ENCODE measurements at places on chromosomes 3 and 15.

- H3K27ac ChIP-seq: no peak overlapping the region
- no peaks in the 10 kb centered on the region for H3K27me3 ChIP-seq
- DNase-seq: no peak
- H3K4me1 ChIP-seq: peaks cover 34% of the 10 kb centered on the region
- no peak overlapping the region for H3K4me3 ChIP-seq
Observed at GRCh38 chr15:38701149-38701548, 136.5 kb upstream of the RASGRP1 start.

DNA sequence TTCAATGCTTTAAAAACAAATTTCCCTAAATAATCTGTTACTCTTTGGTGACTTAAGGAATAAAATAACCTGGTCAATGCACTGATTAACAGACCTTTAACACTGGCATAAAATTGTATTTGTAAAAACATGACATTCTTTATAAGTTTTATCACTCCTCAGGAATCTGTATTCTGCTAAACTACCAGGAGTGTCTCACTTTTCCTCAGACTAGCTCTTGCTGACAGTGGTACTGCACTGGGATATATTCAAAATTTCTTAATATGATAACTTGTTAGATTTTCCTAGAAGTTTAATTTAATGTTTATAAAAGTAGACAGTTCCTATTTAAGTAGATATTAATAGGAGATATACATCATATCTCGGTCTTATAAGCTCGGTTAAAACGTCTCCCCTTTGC, 363.4 kb upstream of the ARHGEF26 start:
- H3K27ac ChIP-seq: no peak overlapping the region
- H3K4me3 ChIP-seq: no peak overlapping the region

DNA sequence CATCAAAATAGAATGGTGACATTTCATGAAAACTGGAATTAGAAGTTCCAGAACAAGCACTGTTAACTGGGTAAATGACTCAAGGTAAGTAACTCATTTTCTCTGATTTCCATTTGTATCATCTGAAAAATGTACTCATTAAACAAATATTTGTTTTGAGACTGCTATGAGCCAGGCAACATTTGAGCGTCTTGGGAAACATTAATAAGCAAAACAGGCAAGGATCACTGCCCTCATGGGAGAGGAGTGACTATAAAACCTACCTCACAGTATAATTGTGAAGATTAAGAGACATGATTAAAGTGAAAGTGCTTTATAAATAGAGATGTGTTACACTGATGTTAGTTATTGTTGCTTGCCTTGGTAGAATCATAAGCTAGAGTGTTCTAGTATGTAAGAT, 711.8 kb upstream of the UBE2E2 start:
- H3K27me3 ChIP-seq: no peaks in the 10 kb centered on the region
- H3K27ac ChIP-seq: no peak overlapping the region
- no peak for DNase-seq
- H3K4me3 ChIP-seq: no peak overlapping the region

GRCh38 chr3:155581579-155581978, 163.3 kb downstream of the PLCH1 start:
- no peaks in the 10 kb centered on the region for H3K36me3 ChIP-seq
- peak; percentile 14 for DNase-seq
- H3K4me3 ChIP-seq: no peak overlapping the region

- H3K4me1 ChIP-seq: no peaks in the 10 kb centered on the region
- no peaks in the 10 kb centered on the region for H3K27me3 ChIP-seq
- H3K27ac ChIP-seq: no peak overlapping the region
- no peak overlapping the region for H3K4me3 ChIP-seq
Observed at GRCh38 chr3:167406876-167407492, 26.9 kb upstream of the ZBBX start.

GRCh38 chr3:58924578-58924977, 125.2 kb downstream of the CFAP20DC start:
- H3K27ac ChIP-seq: no peak overlapping the region
- no peaks in the 10 kb centered on the region for H3K27me3 ChIP-seq
- DNase-seq: no peak
- no peak overlapping the region for H3K4me3 ChIP-seq
- no peaks in the 10 kb centered on the region for H3K36me3 ChIP-seq

DNA sequence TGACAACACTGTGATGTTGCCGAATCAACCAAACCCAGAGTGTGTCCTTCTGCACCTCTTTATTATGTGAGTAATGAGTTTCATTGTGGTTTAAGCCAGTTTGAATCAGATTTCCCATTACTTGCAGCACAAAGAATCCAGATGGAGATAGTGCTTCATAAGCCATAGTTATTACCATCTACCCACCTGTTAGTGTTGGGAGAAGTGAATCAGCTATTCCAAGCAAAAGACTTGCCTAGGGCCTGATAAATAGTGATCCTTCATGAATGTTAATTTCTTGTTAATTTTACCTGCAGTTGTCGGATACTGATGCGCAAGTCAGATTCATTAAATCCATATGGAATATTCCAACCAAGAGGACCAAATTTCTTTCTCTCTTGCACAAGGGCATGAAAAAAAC, 21.7 kb upstream of the ASB14 start:
- H3K27ac ChIP-seq: no peak overlapping the region
- no peaks in the 10 kb centered on the region for H3K36me3 ChIP-seq
- H3K4me1 ChIP-seq: no peaks in the 10 kb centered on the region
- DNase-seq: no peak
- no peaks in the 10 kb centered on the region for H3K27me3 ChIP-seq

GRCh38 chr3:185746470-185746869, 78.4 kb downstream of the IGF2BP2 start:
- H3K4me3 ChIP-seq: no peak overlapping the region
- no peaks in the 10 kb centered on the region for H3K27me3 ChIP-seq
- H3K4me1 ChIP-seq: no peaks in the 10 kb centered on the region
- no peak for DNase-seq
- H3K27ac ChIP-seq: no peak overlapping the region

DNA sequence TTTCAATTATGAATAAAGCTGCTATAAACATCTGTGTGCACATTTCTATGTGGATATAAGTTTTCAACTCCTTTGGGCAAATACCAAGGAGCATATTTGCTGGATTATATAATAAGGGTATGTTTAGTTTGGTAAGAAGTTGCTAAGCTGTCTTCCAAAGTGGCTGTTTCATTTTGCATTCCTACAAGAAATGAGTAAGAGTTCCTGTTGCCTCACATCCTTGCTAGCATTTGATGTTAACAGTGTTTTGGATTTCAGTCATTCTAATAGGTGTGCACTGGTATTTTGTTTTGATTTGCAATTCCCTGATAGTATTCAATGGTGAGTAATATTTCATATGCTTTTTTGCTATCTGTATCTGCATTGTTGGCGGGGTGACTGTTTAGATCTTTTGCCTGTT, 120.7 kb upstream of the MDFIC2 start:
- H3K27ac ChIP-seq: no peak overlapping the region
- no peaks in the 10 kb centered on the region for H3K36me3 ChIP-seq
- no peaks in the 10 kb centered on the region for H3K27me3 ChIP-seq
- no peak overlapping the region for H3K4me3 ChIP-seq
- no peaks in the 10 kb centered on the region for H3K4me1 ChIP-seq
- DNase-seq: no peak

All from naive thymus-derived CD4-positive, alpha-beta T cell (primary cell).